ENCODE measurements at places on chromosomes 3 and 15. TPM values are rescaled to one million over a fixed set of nuclear protein-coding genes. Genes with fewer than 3 reads are reported as not detected.

DNA sequence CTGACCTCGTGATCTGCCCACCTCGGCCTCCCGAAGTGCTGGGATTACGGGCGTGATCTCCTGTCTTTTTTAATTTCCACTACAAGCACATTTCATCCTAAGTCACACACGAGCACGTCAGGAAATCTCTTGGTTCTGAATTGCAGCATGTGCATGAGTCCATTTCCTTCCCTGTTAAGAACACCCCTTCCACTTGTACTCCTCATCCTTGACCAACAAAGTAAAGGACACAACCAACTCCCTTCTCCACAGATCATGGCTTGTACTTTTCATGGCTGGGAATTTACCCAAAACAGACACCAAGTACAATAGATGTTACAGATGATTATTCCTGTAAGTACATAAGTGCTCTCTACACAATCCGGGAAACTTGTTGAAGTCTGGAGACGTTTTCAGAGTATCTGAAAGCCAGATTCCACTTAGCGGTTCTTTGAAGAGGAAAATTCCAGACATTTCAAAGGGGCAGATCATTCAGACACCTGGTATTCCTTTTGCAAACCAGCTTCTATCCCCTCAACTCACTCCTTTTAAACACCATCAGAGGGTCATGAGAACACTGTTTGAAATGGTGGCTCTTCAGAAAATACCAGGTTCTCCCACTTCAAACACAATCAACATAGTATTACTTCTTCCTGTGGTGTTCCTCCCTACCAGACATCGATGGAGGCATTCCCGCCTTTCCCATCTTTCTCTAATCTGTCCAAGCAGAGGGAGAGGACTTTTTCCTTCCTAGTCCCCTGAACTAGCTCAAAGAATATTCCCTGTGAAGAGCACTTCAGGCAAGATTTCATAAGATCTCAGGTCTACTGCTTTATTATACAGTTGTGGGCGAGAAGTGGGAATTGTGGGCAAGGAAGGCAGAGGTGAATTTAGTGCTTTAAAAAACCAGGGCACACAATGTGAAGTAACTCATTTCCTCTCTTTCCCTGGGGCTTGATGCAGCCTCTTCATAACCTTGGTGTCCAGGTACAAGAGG is 80.1 kb upstream of the TSC22D2 start:
- DNase-seq = no peak

GRCh38 chr3:23654571-23654970 is 151.2 kb upstream of the UBE2E1 start:
- DNase-seq = no peak

DNA sequence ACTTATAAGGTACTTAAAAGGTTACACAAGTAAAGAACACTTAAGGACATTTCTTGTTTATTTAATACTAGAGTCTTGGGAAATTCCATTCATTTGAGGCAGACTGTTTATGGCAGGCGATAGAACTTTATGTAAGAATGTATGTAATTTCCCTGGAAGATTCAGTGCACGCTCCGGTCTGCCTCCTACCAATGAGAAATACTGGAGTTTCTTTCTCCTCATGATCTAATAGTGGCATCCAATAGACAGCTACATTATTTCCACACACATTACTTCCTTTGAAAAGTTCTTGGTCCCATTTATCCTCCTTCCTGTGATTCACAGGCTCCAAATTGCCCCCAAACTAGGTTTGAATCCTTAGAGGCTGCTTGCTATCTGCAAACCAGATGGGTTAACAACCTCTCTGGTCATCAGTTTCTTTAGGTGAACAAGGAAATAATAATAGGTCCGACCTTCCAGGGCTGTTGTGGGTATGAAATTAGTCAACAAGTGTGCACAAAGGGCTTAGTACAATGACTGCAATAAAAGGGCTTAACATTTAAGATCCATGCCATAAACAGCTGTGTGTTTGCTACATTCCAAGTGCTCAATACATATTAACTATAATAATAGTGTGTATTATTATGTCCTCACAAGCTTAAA is 30.7 kb downstream of the EIF4E3 start:
- DNase-seq = peak; percentile 46

GRCh38 chr3:136366289-136366688 is 116.1 kb downstream of the PCCB start:
- DNase-seq = no peak

The SEMA6D gene
- total RNA-seq = 35.6 TPM

The ALPK3 gene
- 7.2 TPM for total RNA-seq

The OR5K2 gene
- total RNA-seq = not detected
